Sigmoid colon (tissue), 7 donors: ENCODE measurements at places on chromosomes 3 and 15. TPM values are rescaled to one million over a fixed set of nuclear protein-coding genes. Genes with fewer than 3 reads are reported as not detected.

CFAP100 gene
- polyA plus RNA-seq: not detected

POLR2M gene
- polyA plus RNA-seq: 81.1 TPM

ADAMTS7 gene
- not detected for polyA plus RNA-seq

CDHR4 gene
- polyA plus RNA-seq: not detected

RHOV gene
- polyA plus RNA-seq: 5.2 TPM

SLC28A1 gene
- polyA plus RNA-seq: not detected

UROC1 gene
- not detected for polyA plus RNA-seq

PRC1 gene
- polyA plus RNA-seq: 44.2 TPM

GRAMD1C gene
- 12.3 TPM for polyA plus RNA-seq

TRIM42 gene
- not detected for polyA plus RNA-seq

GMNC gene
- polyA plus RNA-seq: not detected

FGF12 gene
- 1.2 TPM for polyA plus RNA-seq

BUB1B gene
- polyA plus RNA-seq: 1.8 TPM
